Fibroblast of skin of back (primary cell): ENCODE measurements at places on chromosomes 4 and X.

GRCh38 chr4:6044276-6044675 lies 26.0 kb upstream of the C4orf50 start:
- DNase-seq = no peak

GRCh38 chr4:47531241-47531953 lies 46.3 kb downstream of the ATP10D start:
- DNase-seq = peak; percentile 90

GRCh38 chr4:24856586-24856985 lies 56.3 kb downstream of the CCDC149 start:
- peak; percentile 59 for DNase-seq

- no peak for DNase-seq
Observed at GRCh38 chrX:109843963-109844751, 111.1 kb upstream of the ACSL4 start.

- no peak for DNase-seq
Observed at GRCh38 chr4:110503270-110504083, 27.5 kb downstream of the ENPEP start.

DNA sequence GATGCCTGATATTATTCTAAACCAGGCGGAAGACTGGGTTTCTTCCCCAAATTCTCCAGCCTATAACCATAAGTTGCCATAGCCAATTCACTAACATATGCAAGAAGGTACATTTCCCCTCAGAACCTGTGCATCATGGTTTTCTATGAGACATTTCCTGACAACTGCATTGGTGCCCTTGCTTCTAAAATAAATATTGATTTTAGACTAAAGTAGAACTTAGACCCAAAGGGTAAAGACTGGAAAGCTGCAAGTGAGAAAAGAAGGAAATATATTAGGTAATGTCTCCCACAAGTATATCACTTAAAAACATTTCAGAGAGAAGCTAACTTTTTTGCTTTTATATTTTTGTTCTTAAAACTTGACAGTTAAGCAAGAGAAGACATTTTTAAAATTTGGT lies 125.1 kb downstream of the PPA2 start:
- no peak for DNase-seq

DNA sequence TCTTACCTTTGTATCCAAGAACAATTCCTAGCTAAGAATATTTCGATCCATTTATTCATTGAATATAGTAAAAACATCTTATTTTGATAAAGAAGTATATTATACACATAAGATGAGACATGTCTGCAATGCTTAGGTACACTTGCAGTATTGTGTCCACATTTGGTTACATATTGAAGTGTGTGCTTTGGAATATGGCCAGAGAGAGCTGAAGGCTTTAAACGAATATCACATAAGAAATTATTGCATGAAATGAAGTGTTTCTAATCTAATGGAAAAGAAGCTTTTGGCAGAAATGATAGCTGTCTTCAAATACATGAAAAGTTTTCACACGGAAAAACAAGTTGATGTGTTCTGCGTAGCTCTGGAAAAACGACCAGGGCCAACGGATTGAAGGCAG lies 516.1 kb upstream of the ZFP42 start:
- peak; percentile 47 for DNase-seq

- peak; percentile 51 for DNase-seq
Observed at GRCh38 chr4:98919996-98920395, 8.9 kb downstream of the EIF4E start.

- peak; percentile 6 for DNase-seq
Observed at GRCh38 chrX:10011991-10012390, 44.8 kb downstream of the CLDN34 start.

DNA sequence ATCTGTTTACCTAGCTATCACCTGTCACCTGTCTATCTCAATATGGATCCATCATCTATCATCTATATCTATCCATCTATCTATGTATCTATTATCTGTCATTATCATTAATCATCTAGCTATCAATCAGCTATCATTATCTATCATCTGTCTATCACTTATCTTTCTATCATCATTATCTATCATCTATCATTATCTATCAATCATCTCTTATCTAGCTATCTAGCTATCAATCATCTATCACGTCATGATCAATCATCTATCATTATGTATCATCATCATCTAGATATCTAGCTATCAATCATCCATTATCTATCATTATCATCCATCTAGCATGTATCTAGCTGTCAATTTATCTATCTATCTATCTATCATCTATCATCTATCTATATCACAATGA lies 7.9 kb downstream of the ARSD start:
- no peak for DNase-seq

GRCh38 chr4:112517067-112517634 lies 1.2 kb upstream of the NEUROG2 start:
- DNase-seq = no peak

GRCh38 chr4:173410079-173410478 lies 11.2 kb upstream of the SCRG1 start:
- DNase-seq = no peak

DNA sequence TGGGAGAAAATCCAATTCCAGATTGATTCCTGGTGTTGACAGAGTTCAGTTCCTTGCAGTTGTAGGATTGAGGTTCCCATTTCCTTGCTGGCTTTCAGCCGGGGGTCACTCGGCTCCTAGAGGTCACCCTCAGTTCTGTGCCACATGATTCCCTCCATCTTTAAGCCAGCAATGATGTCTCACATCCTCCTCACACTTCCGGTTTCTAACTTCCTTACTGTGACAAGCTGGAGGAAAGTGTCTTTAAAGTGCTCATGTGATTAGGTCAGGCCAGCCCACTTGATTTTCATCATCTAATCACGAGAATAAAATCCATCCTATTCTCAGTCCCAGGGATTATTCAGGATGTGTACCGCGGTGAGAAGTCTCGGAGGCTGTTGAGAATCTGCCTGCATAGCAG lies 19.4 kb upstream of the SMIM31 start:
- DNase-seq = no peak

DNA sequence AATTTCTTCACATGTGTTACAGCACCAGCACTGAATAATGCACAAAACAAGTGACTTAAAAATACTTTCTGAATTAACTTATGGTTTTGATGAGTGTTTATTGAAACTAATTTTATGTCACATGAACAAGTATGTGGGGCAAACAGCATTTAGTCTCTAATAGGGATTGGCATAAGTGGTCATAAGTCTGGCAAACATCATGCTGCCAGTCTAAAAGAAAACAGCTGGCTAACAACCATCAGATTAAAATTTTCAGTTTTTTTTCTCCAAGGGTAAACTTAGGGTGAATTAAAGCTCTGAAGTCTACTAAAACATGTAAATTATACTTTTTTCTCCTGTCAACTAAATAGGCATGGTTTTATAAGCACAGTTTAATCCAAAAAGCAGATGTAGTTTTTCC lies 1014.2 kb downstream of the FAT4 start:
- no peak for DNase-seq

- DNase-seq = no peak
Observed at GRCh38 chr4:605702-606425, 19.5 kb upstream of the PDE6B start.

- peak; percentile 1 for DNase-seq
Observed at GRCh38 chrX:71955530-71956120, 45.0 kb downstream of the NHSL2 start.

GRCh38 chrX:46298821-46299220 lies 246.4 kb downstream of the ZNF674 start:
- peak; percentile 74 for DNase-seq

DNA sequence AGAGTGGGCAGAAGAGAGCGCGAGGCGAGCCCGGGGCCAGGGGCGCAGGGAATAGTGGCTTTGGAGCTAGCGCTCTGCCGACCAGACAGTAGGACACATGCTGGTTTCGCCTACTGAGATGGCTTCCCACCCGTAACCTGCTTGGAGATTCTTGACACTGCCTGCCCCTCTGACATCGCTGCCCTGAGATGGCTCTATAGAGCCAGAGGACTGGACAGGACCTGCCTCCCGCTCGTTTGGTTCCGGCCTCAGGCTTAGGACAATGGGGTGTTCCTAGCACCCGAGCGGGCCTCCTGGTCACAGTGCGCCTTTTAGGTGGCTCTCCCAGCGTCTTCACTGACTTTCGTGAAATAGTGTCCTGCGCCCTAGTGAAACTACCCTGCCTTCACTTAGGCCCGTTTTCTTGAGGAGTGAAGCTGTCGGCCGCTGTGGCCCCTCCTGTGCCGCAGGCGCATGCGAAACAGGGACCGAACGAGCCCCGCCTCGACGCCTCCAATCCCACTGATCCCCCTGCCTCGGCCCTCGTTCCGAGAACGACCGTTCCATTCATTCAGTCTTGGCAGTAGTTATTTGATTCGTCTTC lies 608 bp downstream of the TAF1 start:
- DNase-seq = peak; percentile 11

DNA sequence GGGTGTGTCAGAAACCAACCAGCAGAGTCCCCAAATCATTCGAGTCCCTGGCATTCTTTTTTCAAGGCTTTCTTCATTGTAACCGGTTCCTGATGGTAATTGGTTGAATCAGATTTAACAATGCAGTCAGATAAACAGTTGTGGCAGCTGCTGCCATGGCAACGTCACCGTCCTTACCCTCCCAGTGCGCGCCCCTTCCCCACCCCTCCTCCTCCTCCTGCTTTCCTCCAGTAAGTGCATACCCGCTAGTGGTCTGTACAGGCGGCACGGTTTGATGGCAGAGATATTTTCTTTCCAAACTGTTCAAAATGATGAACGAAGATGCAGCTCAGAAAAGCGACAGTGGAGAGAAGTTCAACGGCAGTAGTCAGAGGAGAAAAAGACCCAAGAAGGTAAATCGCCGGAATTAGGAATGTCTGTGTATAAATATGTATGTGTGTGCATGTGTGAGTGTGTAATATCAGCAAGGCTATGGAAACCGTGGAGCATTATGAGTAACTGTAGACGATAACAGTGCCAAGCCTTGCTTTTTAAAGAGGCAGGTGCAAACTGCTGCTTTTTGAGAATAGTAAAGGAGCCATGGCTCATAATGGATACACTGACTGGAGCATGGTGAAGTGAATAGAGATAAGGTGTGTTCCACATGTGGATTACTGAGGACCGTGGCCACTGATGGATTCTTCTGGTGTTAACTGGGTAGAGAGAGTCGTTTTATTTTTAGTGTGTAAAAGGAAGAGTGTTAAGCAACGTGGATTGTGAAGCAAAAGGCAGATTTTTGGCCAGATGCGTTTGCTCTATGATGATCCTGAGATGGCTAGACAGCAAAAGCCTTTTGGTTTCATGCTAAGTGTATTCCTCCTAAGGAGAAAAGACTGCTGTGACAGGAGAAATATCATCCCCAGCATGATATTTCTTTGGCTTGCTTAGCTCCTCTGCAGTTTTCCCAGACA lies at the start of gene ANK2:
Gene ANK2, plus strand, starts transcription at position 233 of the 950 bp plus-strand sequence. Its CDS starts 76 bp downstream, at position 309.
- DNase-seq = no peak

GRCh38 chrX:147978931-147979330 lies 2.2 kb upstream of the FMR1NB start:
- no peak for DNase-seq

DNA sequence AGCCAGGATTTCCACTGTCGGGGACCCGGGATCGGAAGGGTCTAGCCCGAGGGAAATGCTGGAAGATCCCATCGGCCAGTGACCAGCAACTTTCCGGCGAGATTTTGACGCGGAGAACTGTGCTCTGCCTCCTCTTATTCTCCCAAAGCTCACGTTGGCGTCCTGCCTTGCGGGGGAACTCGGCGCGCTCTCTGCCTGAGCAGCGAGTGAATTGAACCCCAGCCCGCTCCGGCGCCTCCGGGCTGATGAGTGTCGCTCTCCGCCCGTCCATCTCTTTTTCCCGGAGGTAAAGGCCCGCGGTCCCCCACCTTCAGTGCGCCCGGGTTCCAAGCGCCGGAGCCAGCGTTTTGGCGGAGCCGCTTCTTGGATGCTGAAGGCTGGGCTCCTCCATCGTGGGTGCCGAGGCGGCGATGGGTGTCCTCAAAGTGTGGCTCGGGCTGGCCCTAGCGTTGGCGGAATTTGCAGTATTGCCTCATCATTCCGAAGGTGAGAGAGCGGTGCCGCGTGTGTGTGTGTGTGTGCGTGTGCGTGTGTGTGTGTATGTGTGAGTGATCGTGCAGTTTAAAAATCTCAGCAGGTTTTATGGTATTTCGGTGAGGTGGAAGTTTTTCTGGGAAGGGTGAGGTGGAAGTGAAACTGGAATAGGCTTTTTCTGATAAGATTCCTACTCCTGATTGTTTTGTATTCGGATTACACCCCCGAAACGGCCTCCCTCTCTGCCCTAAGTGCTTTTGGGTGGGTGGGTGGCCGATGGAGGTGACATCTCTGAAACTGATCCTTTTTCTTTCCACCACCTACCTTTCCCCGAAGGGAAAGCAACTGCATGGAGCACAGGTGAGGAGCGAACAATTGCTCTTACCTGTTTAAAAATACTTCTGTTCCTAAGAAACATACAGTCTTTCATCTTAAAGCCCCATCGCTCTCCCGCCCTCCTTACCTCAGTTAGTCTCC lies 752 bp downstream of the FRAS1 start:
- peak; percentile 29 for DNase-seq

- no peak for DNase-seq
Observed at GRCh38 chrX:13579661-13580060, 10.3 kb downstream of the EGFL6 start.

DNA sequence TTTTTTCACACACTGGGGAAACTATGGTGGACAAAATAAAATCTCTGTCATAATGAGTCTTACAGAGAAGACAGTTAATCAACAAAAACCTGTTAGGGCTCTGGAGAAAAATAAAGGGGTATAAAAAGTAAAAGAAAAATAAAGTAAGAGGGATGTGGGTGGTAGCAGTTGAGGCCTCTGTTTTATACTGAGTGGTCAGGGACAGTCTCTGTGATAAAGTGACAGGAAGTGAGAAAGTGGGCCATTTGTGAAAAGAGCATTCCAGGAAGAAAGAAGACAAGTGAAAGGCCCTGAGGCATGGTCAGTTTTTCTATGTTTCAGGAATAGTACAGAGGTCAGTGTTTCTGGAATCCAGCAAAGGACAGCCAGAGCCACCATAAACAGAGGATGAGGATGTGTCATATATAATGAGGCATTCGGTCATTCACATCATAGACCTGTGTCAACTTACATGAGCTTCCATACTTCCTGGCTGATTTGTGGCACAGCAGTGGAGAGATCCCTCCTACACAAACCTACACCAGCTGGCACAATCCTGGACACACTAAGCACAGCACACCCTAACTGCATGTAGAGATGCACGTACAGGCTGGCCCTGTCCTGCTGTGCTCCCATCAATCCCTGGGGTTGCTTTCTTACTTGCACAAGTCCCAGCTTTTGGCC lies 64.4 kb upstream of the NAP1L5 start:
- no peak for DNase-seq

- no peak for DNase-seq
Observed at GRCh38 chr4:82790060-82790660, 8.4 kb downstream of the SCD5 start.

DNA sequence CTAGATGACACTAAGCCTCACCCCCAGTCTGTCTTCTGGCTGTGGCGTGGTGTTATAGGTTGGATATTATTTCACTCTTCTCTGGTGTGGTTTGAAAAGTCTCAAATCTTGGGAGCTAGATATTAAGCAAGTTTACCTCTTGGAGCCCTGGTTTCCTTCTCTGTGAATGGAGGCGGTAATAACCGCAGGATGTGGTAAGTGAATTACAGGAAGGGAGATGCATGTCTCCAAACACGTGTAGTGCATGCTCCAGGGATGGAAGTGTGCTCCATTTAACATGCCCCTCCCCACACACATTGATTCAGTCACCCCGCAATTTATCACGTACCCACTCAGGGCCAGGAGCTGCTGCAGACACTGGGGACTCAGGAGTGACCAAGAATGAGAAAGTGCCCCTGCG lies 4.9 kb downstream of the ZNF275 start:
- DNase-seq = no peak

- DNase-seq = no peak
Observed at GRCh38 chr4:78642934-78643333, 91.4 kb downstream of the ANXA3 start.
